SW 1271 (cell line): ENCODE measurements at places on chromosomes 13 and 19.

DNA sequence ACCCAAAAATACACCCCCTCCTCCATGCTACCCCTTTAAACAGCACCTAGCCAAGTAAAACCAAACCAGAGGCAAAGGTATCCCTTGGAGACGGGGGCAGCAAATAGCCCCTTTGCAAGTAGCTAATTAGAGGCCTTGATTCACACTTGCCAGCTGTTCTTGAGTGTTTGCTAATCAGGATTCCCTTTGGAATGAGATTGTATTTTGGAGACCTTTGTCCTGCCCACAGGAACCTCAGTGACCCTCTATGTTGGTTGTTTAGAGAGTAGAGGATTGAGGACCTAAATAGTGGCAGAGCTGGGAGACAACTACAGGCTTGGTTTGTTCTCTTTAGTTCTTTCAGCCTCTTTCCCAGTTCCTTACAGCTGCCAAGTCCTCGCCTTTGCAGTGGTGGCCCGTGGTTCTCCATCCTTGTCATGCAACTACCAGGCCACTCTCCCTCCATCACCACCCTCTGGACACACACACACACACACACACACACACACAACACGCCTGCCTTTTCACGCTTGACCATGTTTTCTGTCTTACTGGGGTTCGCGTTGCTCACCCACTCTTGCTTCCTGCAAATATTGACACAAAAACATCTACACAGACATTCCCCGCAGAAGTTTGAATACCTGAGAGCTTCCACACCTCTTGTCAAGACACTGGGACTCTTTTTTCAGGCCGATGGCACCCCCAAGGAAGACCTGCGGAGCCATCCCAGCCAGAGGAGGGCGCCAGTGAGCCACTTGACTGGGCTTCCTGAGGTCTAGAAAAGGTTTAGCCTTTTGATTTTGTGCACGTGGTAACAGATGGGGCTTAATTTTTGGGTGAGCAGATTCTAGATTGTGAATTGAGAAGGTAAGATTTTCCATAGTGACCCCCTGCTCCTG is 80.0 kb upstream of the GPR183 start:
- peak; percentile 30 for DNase-seq

DNA sequence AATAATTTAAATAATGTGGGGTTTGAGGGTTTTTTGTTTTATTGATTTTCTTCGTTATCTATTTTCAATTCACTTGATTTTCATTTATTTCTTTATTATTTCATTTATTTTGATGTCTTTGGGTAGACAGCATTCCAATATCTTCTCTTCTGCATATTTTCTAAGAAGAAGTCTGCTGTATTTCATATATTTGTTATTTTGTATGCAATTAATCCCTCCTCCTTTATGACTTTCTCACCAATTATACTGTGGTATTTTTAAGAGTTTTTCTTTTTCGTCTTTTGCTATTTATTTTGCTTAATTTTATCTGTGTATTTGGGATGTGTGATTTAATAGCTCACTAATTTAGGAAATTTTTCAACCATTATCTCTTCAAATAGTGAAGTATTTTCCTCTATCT is 1444.4 kb upstream of the MIR17HG start:
- DNase-seq: no peak

DNA sequence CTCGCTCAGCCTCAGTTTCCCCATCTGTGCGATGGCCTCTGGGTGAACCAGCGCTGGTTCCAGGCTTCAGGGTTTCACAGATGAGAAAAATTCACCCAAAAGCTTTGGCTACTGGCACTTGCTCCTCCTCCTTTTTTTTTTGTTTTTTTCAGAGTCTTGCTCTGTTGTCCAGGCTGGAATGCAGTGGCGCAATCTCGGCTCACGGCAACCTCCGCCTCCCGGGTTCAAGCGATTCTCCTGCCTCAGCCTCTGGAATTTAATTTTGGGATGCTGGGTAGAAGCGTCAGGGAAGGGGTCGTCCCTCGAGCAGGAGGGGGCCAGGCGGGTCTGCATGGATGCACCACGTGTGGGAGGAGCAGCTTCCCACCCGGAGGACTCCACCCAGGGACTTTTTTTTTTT is 7.0 kb downstream of the PRSS57 start:
- no peak for DNase-seq

GRCh38 chr19:4473763-4474513 is 1.8 kb downstream of the HDGFL2 start:
- no peak for DNase-seq

DNA sequence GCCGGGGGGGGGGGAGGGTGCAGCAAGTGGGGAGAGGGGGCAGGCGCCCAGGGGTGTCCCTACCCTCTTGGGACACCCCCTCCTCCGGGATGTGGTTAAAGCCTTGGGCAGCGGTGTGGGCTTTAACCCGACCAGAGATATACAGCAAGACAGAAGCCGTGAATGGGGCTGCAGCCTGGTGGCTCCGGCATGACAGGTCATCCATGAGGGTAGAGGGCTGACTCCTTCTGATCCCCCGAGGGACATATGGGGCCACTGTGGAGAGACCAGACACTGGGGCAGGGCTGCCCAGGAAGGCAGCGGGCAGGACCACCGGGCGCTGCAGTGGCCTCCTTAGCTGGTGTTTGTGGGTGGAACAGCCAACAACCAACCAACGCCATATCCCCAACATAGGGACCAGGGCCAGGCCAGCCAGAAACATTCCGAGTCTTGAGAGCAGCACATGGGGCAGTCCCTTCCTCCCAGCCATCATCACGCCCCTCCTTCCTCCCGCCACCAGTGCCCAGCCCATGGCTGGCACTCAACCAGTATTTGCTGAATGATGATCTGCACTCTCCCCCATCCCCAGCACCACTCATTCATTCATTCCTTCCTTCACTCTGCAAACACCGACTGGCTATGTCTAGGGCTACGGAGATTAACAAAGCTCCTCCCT is 18.2 kb downstream of the ELAVL1 start:
- no peak for DNase-seq

GRCh38 chr13:80547885-80548825 is 207.2 kb upstream of the SPRY2 start:
- no peak for DNase-seq

DNA sequence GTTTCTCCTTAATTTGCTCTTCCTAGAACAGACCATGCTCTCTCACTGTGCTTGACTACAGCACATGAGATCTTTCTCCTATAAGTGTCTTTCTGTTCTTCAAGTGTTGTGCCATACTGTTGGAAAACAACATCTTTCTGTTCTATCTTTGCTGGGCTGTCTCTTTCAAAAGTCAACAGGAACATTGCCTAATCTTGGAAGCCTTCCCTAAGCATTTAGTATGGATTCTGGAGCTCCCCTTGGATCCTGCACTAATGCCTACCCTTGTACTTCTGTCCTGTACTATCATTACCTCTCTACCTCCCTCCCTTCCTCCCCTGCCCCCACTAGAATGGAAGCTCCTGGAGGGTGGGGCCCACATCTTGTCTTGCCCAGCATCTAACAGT is 26.8 kb downstream of the STARD13 start:
- no peak for DNase-seq

- no peak for DNase-seq
Observed at GRCh38 chr19:17236811-17237543, 8.7 kb downstream of the NR2F6 start.

DNA sequence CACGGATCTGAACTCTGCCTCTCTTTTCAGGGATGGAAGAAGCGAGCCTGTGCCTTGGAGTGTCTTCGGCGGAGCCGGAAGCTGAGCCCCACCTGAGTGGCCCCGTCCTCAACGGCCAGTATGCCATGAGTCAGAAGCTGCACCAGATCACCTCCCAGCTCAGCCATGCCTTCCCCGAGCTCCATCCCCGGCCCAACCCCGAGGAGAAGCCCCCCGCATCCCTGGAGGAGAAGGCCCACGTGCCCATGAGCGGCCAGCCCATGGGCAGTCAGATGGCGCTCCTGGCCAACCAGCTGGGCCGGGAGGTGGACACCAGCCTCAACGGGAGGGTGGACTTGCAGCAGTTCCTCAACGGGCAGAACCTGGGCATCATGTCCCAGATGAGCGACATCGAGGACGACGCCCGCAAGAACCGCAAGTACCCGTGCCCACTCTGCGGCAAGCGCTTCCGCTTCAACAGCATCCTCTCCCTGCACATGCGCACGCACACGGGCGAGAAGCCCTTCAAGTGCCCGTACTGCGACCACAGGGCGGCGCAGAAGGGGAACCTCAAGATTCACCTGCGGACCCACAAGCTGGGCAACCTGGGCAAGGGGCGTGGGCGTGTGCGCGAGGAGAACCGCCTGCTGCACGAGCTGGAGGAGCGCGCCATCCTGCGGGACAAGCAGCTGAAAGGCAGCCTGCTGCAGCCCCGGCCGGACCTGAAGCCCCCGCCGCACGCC is 71.5 kb downstream of the ZNF536 start:
- no peak for DNase-seq

DNA sequence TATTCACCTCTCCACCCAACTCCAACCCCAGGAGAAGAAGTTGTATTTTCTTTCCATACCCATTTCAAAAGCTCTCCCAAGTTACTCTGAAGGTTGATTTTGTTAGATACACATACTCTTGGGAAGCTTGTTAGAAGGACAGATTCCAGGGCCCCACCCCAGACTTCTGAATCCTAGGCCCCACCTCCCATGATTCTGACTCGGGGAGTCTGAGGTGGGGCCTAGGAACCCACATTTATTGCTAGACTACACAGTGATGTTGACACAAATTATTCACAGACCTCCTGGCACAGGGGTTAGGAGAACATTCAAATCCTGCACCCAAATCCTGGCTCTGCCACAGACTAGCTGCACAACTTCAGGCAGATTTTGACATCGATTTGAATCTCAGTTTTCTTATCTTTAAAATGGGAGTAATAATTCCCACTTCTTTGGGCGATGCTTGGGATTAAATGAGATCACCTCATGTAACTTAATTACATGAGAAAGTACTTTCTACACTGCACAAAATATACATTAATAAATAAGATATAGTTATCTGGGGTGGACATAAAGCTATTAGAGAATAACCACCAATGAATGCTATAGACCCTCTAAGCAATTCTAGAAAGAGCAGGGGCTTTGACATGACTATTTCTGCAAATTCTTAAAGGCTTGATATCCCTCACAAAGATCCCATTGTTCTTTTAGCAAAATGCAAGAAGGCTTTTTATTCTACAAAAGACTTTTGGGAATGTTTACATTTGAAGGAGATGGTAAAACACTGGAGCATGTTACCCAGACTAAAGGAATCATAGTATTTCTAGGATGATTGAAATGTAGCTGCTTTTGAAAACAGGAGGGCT is 18.0 kb downstream of the MBNL2 start:
- DNase-seq: no peak

DNA sequence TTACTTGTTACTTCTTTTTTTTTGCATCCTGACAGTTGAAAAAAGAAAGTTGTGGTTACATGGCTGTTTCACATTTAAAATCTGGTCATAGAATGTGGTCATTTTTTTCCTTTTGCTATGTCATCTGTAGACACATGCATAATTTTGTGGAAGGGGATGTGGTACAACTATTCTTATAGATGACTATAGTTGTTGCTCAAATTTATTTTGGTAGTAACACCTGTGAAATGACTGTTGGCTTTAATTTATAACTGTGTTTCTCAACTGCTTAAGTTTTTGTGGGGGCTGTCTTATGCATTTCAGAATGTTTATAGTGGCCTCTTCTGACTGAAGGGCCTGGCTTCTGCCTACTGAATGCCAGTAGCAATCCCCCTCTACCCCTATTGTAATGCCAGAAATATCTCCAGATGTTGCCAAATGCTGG is 130.5 kb downstream of the PAN3 start:
- no peak for DNase-seq

DNA sequence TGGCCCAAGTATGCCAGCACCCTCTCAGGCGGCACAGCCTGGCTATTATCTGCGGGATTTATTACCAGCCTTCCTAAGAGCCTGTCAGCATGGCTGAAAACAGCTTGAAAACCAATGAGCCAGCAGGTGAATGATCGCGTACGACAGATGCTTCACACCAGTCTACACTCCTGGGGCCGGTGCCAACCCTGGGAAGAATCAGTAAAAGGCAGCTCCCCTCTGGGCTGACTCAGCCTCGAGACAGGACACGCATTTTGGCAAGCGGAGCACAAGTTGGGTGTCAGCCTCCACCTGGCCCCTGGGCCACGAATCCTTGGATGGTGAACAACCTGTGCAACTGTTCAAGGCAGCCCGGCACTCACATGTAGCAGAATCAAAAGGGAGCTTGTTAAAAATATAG is 15.6 kb downstream of the EMP3 start:
- DNase-seq: no peak
